H1 (cell line): ENCODE measurements at places on chromosomes 3 and 15. TPM values are rescaled to one million over a fixed set of nuclear protein-coding genes. Genes with fewer than 3 reads are reported as not detected.

The TTLL3 gene
- 8.9 and 11.4 TPM in 2 replicates for polyA plus RNA-seq

The NLGN1 gene
- polyA plus RNA-seq = 4.6 and 7.8 TPM in 2 replicates

The SLC22A14 gene
- polyA plus RNA-seq = 0.03 and 0.05 TPM in 2 replicates

The GREM1 gene
- polyA plus RNA-seq = 0.12 and 0.33 TPM in 2 replicates

The SCN5A gene
- polyA plus RNA-seq = 4.8 and 6.8 TPM in 2 replicates

The MST1R gene
- 7.6 and 9.4 TPM in 2 replicates for polyA plus RNA-seq

The CGNL1 gene
- polyA plus RNA-seq = 20.4 and 21.8 TPM in 2 replicates
